Thoracic aorta endothelial cell (primary cell): ENCODE measurements at places on chromosomes 7 and 10. TPM values are rescaled to one million over a fixed set of nuclear protein-coding genes. Genes with fewer than 3 reads are reported as not detected.

Gene SVOPL
- total RNA-seq = under 0.01 TPM in 1 of 2 replicates, not detected in the other

Gene EN2
- not detected in 2 replicates for total RNA-seq

Gene GRID2IP
- total RNA-seq = not detected in 2 replicates

Gene CCSER2
- total RNA-seq = 50.8 and 61.5 TPM in 2 replicates

Gene RSPH10B2
- total RNA-seq = not detected in 2 replicates

Gene SPACDR
- 1.7 and 1.9 TPM in 2 replicates for total RNA-seq

Gene ARMC10
- total RNA-seq = 40.8 and 44.1 TPM in 2 replicates

Gene MMP21
- total RNA-seq = 0.13 TPM in 1 of 2 replicates, not detected in the other

Gene NDUFB8
- 133 and 158 TPM in 2 replicates for total RNA-seq

Gene LRMDA
- 5.7 and 8.6 TPM in 2 replicates for total RNA-seq

Gene TRIL
- total RNA-seq = under 0.01 and 0.40 TPM in 2 replicates

Gene PRLHR
- not detected in 2 replicates for total RNA-seq

Gene CACNB2
- total RNA-seq = 0.07 TPM in 1 of 2 replicates, not detected in the other

Gene CYP17A1
- not detected in 2 replicates for total RNA-seq

Gene DEPP1
- total RNA-seq = 230 and 326 TPM in 2 replicates

Gene CLIP2
- 25.5 and 27.7 TPM in 2 replicates for total RNA-seq

Gene ZNF117
- total RNA-seq = 19.6 and 28.9 TPM in 2 replicates

Gene FFAR4
- total RNA-seq = not detected in 2 replicates

Gene GPR22
- total RNA-seq = under 0.01 TPM in 1 of 2 replicates, not detected in the other

Gene NUDT13
- total RNA-seq = 1.6 and 2.0 TPM in 2 replicates

Gene SDHAF3
- total RNA-seq = 9.6 and 21.0 TPM in 2 replicates
